ENCODE measurements at places on chromosomes 7 and 10.

GRCh38 chr10:14823966-14824365 lies 13.9 kb downstream of the CDNF start:
- DNase-seq: no peak

DNA sequence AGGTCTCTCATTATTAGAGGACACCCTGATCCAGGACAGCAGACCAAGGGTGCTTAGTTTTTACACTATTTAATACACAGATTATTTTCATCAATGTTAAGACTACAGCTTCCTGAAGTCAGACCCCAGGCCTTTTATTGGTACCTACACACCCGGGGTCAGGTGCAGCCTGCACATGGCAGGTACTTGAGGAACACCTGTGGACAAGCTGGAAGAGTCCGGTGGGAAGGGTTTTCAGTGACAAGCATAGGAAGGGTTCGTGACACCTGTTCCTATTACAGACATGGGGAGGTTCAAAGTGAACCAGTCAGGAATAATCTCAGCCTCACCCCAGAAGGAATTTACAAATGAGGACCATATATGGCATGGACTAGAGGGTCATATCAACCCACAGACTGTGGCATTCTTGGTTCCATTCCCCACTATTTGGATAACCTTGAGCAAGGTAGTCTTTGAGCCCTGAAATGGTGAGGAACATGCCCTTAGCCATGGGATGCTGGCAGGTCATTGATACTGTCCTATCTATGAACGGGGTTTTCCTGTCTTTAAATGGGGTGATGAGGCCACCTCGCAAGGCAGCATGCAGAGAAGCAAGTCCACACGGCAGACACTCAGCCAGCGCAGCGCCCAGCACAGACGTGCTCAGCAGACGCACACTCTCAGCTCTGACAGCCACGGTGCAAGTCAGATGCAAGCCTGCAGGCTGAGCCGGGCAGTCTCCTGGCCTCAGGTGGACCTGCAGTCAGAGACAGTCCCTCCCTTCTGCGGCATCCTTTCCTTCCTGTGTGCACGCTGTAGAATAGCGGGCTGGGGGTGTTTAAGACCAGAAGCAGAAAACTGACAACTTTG lies 624.9 kb downstream of the PTPRN2 start:
- no peak for DNase-seq

GRCh38 chr7:149770728-149771636 lies 2.4 kb downstream of the ZNF467 start:
- no peak for DNase-seq

DNA sequence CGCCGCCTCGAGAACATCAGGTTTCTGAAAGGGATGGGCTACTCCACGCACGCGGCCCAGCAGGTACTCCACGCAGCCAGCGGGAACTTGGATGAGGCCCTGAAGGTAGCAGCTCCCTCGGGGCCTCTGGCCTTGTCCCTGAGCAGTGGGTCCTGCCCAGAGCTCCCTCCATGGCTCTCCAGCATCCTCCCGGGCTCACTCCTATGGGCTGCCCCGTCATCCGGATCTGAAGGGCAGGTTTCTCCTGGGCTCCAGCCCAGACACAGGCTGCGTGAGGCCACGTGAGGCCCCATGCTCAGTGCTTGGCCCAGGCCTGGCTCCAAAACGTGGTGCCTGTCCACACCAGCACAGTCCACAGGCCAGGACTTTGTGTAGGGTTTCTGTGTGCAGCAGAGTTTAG lies 32.5 kb downstream of the NUB1 start:
- DNase-seq: no peak

DNA sequence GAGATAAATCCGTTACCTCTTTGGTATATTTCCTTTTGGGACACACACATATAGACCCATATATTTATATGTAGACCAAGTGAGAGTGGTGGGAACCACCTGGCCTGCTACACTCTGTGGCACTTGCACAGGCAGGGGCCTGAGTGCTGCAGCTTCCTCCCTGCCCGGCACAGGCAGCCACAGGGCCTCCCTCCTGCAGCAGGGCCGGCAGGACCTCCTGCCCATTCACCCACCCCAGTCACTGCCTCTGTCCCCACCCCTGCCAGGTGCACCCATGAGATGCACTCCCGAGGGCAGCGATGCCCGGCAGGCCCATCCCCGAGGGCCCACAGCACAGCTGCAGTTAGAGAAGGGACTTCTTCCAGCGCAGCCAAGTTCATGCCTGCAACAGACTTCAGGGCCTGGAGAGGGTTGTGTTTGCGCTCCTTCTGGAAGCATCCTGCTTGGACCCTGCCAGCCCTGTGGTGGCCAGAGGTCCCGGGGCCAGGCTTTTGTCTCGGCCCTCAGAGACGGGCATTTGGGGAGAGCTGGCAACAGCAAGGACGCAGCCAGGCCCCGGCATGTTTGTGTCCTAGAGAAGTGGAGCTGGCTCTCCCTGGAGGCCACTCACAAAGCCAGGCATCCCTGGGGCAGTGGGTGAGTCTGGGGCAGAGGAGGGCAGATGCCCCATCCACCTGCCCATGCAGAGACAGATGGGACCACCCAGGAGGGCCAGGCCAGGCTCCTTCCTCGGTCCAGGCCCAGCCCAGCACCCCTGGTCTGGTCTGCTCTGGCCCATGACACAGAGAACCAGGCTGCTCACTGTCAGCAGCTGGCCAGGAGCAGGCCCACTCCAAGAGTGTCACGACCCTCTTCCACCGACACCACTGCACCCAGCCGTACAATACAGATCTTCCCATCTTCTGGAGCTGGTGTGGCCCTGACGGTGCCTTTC lies 41.4 kb downstream of the PWWP2B start:
- no peak for DNase-seq

DNA sequence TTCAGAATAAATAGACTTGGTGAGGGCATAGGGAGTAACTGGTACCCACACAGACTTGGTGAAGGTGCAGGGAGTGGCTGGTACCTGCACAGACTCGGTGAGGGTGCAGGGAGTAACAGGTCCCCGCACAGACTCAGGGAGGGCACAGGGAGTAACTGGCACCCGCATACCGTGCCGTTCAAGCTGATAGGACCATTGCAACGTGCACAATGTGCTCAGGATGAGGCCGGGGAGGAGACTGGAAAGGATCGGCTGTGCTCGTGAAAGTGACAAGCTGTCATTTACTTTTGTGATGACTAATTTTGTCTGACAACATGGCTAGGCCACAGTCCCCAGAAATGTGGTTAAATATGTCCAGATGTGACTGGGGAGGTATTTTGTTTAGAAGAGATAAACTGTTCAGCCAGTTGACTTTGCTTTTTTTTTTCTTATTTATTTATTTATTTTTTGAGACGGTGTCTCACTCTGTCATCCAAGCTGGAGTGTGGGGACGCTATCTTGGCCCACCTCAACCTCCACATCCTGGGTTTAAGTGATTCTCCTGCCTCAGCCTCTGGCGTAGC lies 76.2 kb upstream of the NMT2 start:
- no peak for DNase-seq

DNA sequence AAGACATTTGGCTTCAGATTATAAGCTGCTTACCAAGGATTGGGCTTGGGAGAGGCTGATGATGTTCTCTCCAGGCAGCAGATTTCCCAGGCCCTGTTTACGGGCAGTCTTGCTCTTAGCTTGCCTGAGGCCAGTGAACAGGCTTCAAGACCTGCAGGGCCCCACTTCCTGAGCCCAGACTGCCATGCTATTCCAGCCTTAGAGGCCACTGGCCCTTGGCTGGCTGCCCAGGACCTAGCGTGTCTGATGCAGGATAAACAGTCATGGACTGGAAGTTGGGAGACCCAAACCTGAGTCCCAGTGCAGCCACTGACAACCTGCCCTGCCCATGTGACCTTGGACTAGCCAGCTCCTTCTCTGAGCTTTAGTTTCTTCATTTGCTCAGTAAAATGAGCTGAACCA lies 2.9 kb downstream of the PRXL2A start:
- no peak for DNase-seq

DNA sequence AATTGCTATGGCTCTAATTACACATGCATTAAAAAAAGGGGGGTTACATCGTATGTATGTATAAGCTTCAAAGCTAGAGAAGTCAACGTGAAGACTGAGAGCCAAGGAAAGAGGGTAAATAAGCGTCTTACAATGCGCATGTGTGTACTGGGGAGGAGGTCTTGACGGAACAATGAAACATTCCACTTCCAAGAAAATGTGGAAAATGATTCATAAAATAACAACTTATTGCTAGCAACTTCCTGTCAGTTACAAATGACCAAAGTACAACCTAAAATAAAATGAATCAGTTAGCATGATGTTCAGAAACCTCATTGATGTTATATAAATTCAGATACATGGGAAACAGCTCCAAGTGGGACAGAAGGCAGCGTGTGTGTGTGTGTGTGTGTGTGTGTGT lies 104.1 kb upstream of the RHEB start:
- no peak for DNase-seq

- no peak for DNase-seq
Observed at GRCh38 chr10:43323245-43323644, 48.2 kb upstream of the FXYD4 start.

DNA sequence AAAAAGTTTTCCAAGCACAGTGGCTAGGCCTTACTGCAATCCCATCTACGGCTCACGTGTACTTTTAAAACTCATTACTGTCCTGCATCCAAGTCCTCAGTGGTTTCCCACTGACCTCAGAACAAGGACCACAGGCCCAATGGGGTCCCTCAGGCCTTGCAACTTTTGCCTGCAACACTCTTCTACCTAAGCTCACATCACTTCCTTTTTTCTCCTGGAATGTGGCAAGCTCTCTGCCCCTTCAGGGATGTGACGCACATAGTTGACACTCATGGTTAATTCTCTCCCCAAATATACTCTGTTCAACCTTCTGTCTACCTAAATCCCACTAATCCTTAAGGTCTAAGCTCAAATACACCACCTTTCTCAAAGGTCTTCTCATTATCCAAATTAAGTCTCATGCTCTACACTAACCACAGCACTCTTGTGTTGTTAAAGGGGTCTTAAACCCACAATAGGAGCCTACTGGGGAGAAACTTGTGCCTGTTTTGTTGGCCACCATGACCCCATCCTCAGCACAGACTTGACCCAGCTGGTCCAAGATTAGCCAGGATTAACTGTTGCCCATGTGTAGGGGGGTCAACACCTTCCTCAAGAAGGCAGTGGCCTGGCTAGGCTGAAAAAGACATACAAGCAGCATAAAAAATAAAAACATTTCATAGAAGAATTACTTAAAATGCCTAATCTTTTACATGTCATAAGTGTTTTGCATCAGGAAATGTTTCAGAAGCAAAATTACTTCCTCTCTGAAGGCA lies 15.2 kb downstream of the HNRNPF start:
- no peak for DNase-seq

Data from stimulated activated CD8-positive, alpha-beta memory T cell treated with anti-CD3 and anti-CD28 coated beads, Interleukin-7, amount 100 ng/mL, for 48 hours (primary cell).